NCI-H446 (cell line): ENCODE measurements at places on chromosomes 11 and 22.

- no peak for DNase-seq
Observed at GRCh38 chr11:2298795-2299761, 2.6 kb downstream of the C11orf21 start.

GRCh38 chr22:30175690-30176288 is 70.8 kb downstream of the LIF start:
- DNase-seq, result peak; percentile 45

DNA sequence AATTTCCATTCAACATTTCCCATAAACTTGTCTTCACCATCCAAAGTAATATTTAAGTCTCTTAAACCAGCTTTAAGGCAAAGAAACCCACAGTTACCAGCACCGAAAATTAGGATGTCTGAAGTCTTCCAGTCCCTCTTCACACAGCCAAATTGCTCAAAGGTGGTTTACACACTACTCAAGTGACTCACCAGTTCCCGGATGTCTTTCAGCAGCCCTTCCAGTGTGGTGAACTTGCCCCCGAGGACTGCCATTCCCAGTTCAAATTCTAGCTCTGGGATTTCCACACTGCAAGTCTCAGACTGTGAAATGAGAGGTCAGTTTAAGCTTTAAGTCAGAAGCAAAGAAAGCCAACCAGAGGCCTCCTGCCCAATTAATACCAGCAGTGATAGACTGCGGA is 5.1 kb downstream of the ZPR1 start:
- no peak for DNase-seq

- DNase-seq, result peak; percentile 37
Observed at GRCh38 chr22:41198027-41198580, 7.0 kb upstream of the L3MBTL2 start.

- no peak for DNase-seq
Observed at GRCh38 chr22:20618488-20618887, 111.1 kb downstream of the MED15 start.
